ENCODE measurements at places on chromosomes 3 and 15.

GRCh38 chr3:106004137-106004681 lies 135.4 kb upstream of the CBLB start:
- DNase-seq: no peak

DNA sequence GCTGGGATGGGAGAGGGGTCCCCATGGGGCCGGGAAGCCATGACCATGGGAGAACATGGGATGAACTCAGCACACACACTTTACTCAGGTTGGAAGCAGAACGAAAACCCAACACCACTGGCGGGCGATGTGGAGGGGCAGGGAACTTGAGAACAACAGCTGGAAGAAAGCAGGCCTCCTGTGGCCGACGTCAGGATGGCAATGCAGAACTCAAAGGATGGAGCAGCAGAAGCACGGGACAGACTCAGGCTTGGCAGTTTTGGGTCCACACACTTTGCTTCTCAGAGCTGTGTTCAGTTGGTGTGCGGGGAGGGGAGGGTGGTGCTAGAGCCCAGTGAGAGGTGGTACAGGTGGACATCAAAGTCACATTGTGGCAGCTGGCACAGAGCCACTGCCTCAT lies 80.7 kb downstream of the SEC22A start:
- no peak for DNase-seq

- no peak for DNase-seq
Measured at GRCh38 chr3:187044867-187045552, 94.3 kb downstream of the RPL39L start.

DNA sequence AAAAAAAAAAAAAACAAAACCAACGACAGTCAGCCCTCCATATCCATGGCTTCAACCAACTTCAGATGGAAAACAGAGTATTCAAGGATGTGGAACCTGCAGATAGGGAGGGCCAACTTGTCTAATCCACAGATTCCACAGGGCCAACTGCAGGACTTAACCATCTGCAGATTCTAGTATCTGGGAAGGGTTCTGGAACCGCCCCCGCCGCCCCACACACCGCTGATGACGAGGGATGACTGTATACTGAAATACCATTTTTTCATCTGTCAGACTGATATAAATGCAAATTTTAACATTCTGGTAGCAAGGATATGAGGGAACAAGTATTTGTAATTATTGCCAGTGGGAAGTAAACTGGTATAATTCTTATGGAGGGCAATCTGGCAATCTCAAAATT lies 29.5 kb downstream of the ADPGK start:
- no peak for DNase-seq

DNA sequence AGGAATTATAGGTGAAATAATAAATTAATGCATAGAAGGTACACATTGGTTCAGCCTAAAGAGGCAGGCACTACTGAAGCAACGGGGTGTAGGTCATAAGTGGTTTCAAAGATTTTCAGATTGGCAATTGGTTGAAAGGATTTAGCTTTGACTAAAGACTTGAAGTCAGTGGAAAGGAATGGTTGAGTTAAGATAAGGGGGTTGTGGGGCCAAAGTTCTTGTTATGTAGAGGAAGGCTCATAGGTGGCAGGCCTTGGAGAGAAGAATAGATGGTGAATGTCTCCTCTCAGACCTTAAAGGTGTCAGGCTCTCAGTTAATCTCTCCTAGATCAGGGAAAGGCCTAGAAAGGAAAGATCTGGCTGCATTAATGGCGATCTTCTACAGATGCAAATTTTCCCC lies 209.8 kb downstream of the ATP10A start:
- no peak for DNase-seq

DNA sequence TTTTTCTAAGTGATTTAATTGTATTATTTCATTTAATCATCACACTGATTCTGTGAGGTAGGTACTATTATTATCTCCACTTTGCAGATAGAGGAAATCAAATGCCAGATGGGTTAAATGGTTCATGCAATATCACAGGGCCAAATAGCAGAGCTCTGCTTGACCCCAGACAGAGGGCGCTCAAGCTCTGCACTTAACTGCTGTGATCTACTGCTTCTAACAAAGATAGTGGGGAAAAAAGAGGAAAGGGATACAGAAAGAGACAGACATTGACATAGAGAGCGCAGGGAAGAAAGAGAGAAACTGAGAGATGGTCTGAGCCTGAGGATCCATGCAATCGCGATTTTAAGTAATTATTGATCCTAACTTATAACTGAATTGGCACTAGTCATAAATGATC lies 279.1 kb upstream of the THRB start:
- no peak for DNase-seq

DNA sequence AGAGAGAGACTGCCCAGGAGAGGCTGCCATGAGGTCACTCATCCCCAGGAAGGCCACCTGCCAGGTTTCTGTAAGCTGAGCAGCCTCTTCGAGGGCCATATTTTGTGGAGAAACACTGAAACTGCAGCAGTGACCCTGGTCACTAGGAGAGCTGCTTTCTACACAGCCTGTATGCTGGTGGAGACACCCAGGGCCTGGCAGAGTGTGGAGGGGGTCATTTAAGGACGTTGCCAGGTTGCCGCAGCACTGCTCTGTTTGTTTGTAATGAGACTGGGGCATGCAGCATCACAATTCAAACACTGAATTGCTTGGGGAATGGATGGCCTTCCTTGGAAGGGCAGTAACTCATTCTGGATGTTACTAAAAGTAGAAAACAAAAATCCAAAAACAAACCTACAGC lies 104.9 kb upstream of the TRIM42 start:
- DNase-seq: no peak

DNA sequence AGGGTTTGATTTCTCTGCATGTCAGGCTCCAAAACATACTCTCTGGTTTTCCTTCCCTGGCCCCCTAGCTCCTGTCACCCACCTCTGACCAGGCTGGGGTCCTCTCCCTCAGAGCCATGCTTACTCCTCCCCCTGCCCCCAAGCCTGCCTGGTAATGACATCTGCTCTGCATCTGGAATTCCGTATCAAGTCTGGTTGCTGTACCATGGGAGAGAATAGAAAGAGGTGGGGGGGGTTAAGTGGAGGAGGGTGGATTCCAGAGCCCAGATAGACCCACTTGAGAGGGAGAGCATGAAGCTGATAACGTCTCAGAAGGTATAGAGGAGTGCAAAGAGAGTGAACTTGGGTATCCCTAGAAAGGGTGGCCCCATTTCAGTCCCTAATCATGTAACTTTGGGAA lies 4.2 kb downstream of the IGDCC4 start:
- no peak for DNase-seq

GRCh38 chr3:55765398-55765797 lies 278.3 kb upstream of the WNT5A start:
- DNase-seq: no peak

GRCh38 chr15:70235347-70235746 lies 137.6 kb upstream of the TLE3 start:
- DNase-seq: no peak

- no peak for DNase-seq
Measured at GRCh38 chr15:50341616-50342136, 13.3 kb downstream of the GABPB1 start.

DNA sequence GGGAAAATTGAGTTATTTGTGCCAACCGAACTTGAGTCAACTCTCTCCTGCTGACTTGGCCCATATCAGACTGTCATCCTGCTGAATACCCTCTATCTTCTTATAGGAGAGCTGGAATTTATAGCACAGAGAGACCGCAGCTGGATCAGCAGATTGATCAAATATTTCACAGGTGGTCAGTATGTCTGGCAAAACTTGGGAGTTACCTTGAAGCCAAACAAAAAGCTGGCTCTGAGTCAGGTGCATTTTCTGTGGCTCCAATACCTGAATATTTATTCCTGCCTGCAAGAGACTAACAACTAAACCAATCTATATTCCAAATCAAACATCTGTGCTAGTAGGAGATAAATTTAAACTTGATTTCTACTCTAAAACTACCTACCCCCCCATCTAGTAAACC lies 752.1 kb upstream of the ALCAM start:
- DNase-seq: no peak

DNA sequence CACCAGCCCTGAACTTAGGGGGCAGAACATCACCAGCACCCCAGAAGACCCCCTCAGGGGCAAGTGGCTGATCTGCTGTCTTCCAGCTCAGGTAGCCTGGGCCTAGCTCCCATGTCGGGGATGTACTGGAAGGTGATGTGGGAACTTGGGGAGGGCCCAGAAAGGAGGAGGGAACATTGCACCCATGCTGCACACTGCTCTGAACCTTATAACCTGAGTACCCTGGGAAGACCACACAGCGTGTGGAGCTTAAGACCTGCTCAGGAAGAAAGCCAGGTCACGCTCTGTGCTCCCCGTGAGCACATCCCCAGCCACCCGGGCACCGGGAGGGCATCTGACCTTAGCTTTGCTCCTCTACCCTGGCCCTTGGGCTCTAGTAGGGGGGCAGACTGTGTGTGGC lies 159.4 kb downstream of the ATP10A start:
- DNase-seq: no peak

- DNase-seq: no peak
Measured at GRCh38 chr15:96147267-96147666, 183.2 kb upstream of the NR2F2 start.

- no peak for DNase-seq
Measured at GRCh38 chr3:140164156-140164555, 229.2 kb downstream of the CLSTN2 start.

DNA sequence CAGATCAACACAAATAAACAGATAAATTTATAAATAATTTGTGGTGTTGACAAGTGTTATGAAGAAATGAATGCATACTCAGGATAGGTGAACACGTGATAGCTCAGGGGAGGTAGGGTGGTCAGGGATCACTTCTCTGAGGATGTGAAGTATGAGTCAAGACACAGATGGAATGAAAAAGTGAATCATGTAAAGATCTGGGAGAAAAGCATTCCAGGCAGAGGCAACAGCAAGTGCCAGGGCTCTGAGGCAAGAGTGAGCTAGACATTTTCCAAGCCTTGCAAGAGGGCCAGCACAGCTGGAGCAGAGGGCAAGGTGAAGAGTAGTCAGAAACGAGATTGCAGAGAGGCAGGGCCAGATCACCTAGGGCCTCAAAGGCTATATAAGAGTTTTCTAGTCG lies 177.8 kb downstream of the WNT5A start:
- no peak for DNase-seq

DNA sequence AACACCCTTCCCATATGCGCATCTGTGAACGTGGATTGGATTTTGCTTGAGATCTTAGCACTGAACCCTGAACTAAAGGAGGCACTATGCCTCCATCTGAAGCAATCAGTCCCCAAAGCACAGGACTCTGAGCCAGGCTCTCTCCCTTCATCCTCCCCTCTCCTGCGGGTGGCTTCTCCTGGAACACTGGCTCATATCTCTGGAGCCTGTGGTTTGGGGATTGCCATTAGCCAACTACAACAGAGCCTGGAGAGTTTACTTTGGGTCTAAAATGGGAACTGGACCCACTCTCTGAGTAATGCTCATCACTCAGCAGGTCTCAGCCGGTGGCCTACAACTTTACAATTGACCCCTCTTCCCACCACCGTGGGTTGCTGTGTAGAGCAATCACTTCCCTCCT lies 190.8 kb upstream of the HES1 start:
- DNase-seq: no peak

- DNase-seq: no peak
Measured at GRCh38 chr3:127764301-127764700, 58.0 kb downstream of the MGLL start.

- no peak for DNase-seq
Measured at GRCh38 chr3:14143271-14144225, 18.7 kb downstream of the TMEM43 start.

Data from stimulated activated CD4-positive, alpha-beta T cell treated with anti-CD3 and anti-CD28 coated beads, Interleukin-1b, Interleukin-23, amount 100 ng/mL, for 1 hour (primary cell).